ENCODE measurements at places on chromosomes 13 and 19.
A peak's percentile ranks its signal among the peaks of the same experiment; 100 is the strongest.

DNA sequence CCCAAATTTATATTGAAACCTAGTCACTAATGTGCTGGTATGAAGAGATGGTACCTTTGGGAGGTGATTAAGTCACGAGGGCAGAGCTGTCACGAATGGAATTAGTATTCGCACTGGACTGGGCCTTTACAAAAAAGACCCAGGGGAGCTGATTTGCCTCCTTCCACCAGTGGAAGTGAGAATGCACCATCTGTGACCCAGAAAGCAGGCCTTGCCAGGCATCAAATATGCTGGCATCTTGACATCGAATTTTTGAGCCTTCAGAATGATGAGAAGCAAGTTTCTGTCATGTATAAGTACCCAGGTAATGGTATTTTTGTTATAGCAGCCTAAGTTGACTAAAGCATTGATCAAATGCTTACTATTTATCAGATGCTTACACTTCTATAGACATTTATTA lies 373.6 kb downstream of the FGF14 start:
- DNase-seq = no peak

DNA sequence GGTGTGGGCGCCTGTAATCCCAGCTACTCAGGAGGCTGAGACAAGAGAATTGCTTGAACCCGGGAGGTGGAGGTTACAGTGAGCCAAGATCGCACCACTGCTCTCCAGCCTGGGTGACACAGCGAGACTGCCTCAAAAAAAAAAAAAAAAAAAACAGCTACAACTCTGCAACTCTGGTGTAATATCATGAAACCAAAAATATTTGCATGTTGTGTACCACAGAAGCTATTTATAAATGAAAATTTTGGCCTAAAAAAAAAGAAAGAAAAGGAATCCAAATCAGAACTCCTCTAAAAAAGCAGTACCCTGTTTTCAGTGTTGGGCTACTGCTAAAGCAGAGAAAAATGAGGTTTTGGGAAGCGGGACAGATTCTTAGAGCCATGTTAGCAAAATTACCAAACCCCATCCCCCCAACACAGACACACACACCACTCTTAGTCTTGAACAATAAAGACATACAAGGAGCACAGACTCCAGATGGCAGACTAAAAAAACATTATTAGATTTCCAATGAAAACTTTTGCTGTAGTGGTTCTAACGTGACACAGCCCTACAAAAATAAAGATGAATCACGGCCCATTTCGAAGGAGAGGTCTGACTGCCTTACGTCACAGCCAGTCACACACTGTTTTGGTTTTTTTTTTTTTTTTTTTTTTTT lies 51.5 kb downstream of the INSR start:
- DNase-seq = no peak

- DNase-seq = no peak
Observed at GRCh38 chr13:72186730-72187422, 319.9 kb upstream of the DACH1 start.

DNA sequence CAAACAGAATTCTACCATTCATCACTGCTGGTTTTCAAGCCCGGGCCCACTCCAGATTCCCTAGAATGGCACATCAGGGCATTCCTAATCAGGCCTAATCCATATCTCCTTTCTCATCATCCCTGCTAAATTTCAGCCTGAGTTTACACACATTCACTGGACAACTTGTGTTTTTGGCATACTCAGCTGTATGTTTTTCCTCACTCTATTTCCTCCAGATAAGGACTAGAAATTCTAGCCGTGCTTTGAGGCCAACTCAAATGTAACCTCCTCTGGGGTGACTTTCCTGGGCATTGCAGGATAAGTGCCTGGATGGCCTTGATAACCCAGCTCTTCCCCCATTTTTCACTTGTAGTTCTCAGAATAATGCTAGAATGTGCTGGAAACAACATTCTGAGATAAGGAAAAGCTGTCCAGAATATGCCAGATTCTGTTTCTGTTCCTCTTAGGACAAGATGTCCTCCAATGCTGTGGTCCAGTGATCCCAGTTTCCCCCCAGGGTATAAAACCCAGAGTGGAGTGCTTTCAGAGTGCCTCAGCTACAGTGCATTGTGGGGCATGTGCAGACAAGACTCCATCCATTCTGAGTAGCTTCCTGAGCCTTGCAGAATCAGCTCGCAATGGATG lies 66.9 kb upstream of the CLDN10 start:
- DNase-seq = no peak

DNA sequence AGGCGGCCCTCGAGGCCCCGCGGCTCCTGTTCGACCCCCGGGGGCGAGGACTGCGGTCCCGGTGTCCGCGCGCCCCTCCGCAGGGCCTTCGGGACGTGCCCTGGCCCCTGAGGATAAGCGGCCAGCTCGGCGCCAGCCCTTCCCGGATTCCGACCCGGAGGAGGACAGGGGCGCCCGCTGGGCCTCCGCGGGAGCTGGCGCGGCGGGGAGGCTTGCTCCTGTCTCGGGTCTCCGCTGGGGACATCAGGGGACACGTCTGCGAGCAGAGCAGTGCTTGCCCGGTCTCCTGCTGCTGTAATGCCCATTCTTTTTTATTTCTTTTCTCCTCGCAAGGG lies 829 bp downstream of the B3GLCT start:
- DNase-seq = peak; percentile 68

- no peak for DNase-seq
Observed at GRCh38 chr13:49954674-49955455, 18.7 kb upstream of the SPRYD7 start.

DNA sequence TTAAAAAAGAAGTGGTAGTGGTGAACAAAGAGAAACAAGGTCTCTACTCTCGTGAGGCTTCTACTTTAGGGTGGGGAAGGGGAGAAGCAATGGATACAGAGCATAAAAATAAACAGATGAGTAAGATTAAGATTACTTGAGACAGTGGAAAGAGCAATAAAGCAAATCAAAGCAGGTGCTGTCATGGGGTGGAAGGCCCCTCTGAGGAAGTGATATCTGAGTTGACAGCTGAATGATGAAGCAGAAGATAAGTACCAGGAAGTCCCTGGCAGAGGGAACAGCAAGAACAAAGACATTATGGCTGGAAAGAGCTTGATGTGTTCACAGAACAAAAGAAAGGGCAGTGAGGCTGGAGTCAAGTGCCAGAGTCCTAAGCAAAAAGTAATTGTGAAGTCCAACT lies 221.8 kb downstream of the ENOX1 start:
- no peak for DNase-seq

DNA sequence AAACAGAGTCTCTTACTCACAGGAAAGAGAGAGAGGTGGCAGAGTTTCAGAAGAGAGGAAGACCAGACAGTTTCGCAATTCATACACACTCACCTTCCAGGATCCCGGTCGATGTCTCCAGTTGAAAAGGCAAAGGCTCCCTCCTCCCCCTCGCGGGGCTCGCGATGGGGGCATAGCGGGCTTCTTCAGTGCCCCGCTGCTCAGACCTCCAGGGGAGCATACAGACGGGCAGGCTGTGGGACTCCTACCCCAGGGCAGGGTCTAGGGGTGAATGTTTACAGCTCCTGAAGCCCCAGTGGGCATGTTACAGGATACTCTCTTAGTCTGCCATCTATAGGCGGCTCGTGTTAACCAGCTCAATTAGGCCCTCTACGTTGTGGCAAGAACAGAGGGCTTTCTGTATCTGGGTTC lies 139.2 kb downstream of the SLITRK5 start:
- DNase-seq = no peak

DNA sequence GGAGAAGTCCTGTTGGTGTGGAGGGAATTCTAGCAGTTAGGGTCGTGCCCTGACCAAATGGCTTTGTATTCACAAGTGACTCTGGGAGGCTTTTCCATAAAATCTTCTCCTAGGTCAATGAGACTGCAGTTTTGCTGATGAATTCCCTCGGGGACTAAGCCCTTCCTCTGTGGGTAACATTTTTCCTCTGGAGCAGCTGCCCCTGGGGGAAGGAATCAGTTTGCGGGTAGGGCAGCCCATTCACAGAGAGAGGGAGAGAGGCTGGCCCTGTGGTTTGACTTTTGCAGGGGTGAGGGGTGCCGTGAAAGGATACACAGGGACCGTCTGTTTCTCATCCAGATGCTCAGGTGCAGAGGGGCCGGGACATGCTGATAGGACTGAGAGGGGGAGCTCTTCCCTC lies 67.3 kb downstream of the ERICH6B start:
- no peak for DNase-seq

GRCh38 chr19:1998712-1999708 lies 16.5 kb downstream of the BTBD2 start:
- no peak for DNase-seq

DNA sequence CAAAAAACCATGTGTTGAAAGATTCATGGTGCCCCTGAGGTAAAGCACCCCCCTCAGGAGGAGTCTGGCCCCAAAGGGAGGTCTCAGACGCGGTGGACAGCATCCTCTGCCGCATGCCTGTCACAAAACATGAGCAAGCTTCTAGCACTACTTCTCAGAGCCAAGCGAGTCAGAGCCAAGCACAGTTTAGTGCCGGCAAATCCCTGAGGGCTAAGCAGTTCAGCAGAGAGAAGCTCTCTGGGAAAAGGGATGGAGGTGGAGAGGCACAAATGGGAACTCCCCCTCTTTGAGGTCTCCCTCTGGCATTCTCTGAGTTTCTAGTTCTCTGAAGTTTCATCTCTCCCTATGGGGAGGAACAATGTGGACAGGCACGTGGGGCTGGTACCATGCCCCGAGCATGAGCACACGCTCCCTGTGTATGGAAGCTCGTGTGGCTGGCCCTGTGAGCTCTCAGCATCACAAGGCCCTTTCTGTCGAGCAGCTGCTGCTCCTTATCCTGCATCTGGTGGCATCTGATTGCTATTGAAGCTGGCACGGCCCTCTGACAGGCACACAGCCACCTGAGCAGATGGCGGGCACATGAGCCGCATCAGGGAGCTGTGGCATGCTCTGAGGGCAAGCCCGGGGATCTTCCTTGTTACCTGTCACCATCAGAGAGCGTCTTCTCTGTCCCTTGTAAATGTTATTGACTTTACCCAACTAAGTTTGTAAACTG lies 325.1 kb downstream of the SLC7A1 start:
- DNase-seq = no peak

- no peak for DNase-seq
Observed at GRCh38 chr13:97223037-97223710, 1.0 kb downstream of the MBNL2 start.

DNA sequence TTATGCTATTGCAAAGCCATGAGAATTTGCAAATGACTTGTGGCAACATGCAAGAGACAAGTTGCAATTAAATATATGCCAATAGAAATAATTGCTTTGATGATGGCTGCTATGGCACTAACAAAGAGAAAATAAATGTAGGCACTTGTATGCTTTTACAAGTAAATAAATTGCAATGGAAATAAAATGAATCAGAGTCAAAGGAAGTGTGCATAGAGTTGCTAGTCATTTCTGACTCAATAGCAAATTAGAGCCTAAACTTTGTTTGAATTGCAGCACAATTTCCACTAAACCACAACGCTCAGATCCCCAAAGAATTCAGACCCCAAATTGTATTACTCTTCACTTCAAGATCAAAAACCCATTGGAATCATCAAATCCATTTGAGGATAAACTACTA lies 792.1 kb upstream of the ARGLU1 start:
- DNase-seq = no peak

DNA sequence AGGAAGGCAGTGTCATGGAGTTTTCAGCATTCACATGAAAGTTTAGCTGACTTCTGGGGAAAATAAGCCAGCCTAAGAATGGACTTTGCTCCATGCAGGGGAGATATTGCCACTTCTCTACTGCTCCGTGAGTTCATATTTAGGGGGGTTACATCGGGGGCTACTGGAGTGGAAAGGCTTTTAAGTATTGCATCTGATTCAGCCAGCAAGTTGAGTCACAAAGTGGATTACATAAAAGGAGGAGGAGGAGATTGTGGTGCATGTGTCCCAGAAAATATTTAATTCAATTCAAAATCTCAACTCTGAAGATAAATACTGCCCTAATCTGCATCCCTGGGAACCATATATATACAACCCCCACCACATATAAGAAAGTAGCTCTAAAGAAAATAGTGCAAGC lies 617.2 kb downstream of the DCT start:
- no peak for DNase-seq

DNA sequence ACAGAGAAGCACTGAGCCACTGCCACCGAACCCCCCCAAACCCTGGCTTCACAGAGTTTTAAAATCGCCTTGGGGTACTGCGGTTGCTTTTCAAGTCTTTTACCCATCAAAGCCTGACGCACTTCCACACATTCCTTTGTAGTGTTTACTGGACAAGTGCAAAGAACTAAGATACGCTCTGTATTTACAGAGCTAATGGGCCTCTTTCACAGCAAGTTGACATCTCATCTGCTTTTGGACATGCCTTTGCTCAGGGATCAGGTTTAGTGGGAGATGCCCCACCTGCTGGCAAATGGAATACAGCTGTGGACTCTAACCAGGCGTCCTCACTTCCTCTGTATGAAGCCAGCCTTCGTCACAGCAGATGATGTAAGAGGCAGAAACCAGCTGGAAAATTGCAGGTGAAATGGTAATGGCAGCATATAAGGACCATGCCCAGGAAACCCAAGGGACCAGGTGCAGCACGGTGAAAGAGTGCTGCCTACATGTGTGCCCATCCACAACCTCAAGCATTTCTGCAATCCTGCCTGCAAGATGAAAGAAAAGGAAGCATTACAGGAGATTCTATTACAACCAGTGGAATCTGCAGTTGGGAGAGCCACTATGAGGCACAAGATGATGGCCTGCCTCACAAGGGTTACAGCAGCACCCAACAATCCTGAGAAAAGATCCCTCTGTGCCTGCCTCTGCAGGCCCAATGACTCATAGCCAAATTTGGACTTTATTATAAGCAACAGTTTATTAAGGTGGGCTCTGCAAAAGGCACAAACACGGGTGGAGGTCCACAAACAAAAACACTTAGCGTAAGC lies 34.7 kb downstream of the BRD4 start:
- no peak for DNase-seq

- DNase-seq = no peak
Observed at GRCh38 chr19:10206226-10206885, 11.6 kb upstream of the DNMT1 start.

- DNase-seq = no peak
Observed at GRCh38 chr19:18063463-18063862, 23.3 kb downstream of the IL12RB1 start.

GRCh38 chr13:23146811-23147625 lies 33.8 kb upstream of the SGCG start:
- no peak for DNase-seq

- DNase-seq = no peak
Observed at GRCh38 chr13:93824286-93824685, 597.7 kb downstream of the GPC6 start.

DNA sequence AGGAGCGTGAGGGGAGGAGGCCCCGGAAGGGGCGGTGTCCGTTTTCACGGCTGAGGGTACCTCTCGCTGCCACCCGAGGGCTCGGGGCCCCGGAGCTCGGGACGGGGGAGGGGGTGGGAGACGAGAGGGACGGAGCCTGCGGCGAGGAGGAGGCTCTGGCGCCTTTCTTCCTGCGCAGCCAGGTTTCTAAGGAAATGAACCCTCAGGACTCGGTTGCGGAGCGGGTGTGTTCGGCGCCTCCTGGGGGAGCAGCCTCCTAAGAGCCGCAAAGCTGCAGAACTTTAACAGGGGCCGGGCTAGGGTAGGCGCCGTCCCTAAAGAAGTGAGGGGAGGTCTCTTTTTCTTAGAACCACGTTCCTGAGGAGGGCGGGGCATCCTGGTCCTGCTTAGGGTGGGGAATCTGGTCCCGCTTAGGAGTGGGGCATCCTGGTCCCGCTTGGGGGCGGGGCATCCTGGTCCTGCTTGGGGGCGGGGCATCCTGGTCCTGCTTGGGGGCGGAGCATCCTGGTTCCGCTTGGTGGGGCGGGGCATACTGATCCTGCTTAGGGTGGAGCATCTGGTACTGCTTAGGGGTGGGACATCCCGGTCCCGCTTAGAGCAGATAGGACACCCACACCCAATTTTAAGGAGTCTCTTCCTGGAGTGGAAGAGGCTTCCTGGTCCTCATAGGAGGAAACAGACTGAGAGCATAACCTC lies 6.2 kb downstream of the SYT5 start:
- DNase-seq = peak; percentile 75

All from Right ventricle myocardium superior (tissue), 1 donor.